B cell (primary cell): ENCODE measurements at places on chromosomes 6 and 20.

DNA sequence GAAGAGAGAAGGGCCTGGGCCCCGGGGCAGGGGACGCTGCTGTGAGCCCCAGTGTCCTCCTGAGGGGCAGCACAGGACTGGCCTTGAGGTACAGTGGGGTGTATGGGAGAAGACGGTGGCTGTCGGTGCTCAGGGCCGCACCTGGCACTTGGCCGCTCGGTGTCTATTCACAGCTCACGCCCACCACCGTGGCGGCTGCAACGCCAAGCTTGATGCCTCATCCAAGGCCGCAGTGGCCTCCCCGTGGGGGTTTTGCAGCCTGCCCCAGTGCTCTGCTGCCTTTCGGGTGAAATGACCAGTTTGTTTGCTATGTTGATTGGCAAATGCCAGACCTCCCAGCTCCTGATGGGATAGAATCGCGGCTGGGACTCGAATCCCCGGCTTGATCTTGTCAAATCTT, 79.5 kb upstream of the SLCO4A1 start:
- DNase-seq, result no peak

DNA sequence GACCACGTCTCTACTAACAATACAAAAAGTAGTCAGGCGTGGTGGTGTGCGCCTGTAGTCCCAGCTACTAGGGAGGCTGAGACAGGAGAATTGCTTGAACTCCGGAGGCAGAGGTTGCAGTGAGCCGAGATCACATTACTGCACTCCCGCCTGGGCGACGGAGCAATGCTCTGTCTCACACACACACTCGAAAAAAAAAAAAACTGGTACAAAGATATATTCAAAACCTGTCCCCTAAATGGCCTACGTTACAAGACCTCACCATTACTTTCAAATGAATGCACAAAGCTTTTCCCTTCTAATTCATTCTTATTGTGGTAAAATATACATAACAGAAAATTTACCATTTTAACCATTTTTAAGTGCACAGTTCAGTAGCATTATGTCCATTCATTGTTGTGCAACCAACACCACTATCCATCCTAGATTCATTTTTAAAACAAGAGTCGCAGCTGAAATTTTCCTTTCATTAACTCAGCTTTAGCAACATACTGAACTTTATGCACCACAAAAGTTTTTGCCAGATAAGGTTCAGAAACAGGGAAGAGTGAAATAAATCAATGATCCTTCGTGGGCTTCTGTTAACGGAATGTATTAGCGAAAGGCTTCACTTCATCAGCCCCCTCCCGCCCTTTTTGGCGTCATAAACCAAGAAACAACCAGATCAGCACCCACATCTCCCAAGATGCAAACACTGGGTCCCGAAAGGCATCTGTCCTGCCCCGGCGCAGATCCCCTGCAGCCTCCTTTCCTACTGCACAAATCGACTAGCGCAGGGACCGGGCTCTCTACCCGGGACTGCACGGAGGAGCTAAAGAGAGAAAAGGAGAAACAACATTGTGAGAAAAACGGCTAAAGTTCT, 825 bp upstream of the FAM135A start:
- no peak for DNase-seq

DNA sequence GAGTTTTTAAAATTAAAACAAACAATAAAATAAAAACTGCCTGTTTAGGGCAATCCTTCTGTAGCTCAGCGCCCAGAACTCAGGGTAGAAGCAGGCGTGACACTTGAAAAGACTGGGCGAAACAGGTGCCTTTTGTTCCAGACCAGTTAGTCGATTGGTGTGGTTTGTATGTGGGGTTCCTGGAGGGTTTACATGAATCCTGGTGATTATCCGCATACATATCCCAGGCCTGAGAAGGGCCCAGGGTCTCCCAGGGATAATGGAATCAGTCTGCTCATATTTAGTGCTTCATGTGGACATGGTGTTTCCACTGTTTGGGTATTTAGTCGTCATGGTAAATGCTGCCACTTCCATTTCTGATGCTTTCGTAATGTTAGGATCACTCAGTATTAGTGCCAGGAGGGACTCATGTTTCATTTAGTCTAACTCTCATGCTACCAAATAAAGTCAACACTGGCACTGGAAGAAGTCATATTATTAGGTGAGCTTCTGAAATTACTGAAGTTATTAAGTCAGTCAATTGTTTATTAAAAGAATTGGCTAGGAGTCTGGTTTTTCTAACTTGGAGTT, 116.5 kb downstream of the SAMD5 start:
- DNase-seq, result no peak

GRCh38 chr6:43976706-43977403, 150.4 kb downstream of the MRPL14 start:
- no peak for DNase-seq

GRCh38 chr20:34045930-34046725, 52.4 kb downstream of the RALY start:
- DNase-seq, result no peak

GRCh38 chr20:37376791-37377190, 30.9 kb downstream of the SRC start:
- DNase-seq, result no peak
